ENCODE measurements at places on chromosomes 7 and 10. TPM values are rescaled to one million over a fixed set of nuclear protein-coding genes. Genes with fewer than 3 reads are reported as not detected.

The LRRD1 gene
- total RNA-seq: 0.17 TPM

The SLC29A4 gene
- 1.4 TPM for total RNA-seq

The SPDYE17 gene
- not detected for total RNA-seq

The AUTS2 gene
- total RNA-seq: 13.9 TPM

The SUN3 gene
- not detected for total RNA-seq

The OPN4 gene
- not detected for total RNA-seq

The CDH23 gene
- total RNA-seq: 0.21 TPM

The FGL2 gene
- total RNA-seq: not detected

Data from Daoy (cell line).